ENCODE measurements at places on chromosomes 4 and X. TPM values are rescaled to one million over a fixed set of nuclear protein-coding genes. Genes with fewer than 3 reads are reported as not detected.

DNA sequence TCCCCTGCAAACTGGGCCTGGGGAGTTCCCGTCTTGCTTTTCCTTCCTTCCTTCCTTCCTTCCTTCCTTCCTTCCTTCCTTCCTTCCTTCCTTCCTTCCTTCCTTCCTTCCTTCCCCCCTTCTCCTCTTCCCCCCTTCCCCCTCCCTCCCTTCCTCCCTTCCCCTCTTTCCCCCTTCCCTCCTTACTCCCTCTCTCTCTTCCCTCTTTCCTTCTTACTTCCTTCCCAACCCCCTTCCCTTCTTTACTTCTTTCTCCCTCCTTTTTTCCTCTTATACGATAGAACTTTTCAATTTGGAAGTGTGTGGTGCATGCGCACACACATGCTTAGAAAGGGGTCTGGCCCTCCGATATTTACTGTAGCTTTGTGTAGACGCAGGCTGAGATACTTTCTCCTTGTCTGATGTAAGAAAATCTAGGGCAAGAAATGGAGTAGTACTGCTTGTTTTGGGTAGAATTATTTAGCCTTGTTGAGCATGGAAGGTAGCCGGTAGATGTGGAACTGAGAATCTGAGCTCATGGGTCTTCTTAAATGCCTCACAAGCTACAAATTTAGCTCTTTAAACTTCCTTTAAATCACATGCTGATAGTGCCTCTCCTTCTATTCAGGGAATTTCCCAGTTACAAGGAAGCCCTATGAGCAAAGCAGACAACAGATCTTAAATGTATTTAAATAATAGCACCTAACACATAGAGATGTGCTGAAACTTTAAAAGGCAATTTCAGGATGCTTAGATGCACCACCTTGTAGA is 189.6 kb downstream of the GPAT3 start:
- no peak for DNase-seq

GRCh38 chr4:169270810-169271691 is at the start of gene SH3RF1:
Gene SH3RF1, minus strand, starts transcription at chr4:169270956. Its CDS starts 1,744 bp downstream, at chr4:169269212.
- peak; percentile 94 for DNase-seq

ANKRD50 gene
- 25.9 TPM for total RNA-seq

DNA sequence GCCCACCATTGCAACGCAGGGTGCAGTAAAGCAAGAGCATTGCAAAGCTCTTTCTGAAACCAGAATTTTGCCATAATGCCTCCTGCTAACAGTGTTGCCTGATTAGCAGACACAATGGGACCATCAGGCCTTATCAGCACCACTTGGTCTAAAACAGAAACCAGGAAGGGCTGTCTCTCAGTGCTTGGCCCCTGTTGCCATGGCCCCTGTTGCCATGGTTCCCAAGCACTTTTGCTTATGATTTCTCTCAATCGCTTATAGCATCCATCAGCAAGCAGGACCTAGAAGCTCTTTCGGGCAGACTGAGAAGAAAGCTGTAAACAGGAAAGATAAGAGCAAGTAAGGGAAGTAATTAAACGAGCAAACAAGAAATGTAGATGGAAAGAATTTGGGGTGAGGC is 36.8 kb downstream of the RTL5 start:
- no peak for DNase-seq

DNA sequence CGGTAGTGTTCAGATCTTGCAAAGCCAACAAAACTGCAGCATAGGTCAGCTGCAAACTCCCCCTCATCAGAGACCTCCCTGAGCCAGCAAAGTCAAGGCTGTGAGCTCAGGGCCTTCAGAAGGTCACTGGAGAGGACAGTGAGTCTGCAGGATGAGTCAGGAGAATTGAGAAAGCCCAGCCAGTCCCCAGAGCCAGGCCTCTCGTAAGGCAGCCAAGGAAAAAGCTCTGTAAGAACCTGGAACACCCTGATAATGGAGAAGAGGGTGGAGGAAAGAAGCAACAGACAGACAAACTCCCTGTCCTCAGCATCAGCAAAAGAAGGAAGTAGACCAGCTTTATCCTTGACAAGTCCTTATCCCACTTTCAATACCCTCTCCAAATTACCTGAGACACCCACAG is 33.0 kb downstream of the GRIA3 start:
- DNase-seq: no peak

- no peak for DNase-seq
Observed at GRCh38 chr4:163556650-163557391, 62.3 kb downstream of the TMA16 start.

GRCh38 chrX:154459832-154460231 is 1.8 kb downstream of the PLXNA3 start:
- no peak for DNase-seq
